WERI-Rb-1 (cell line): ENCODE measurements at places on chromosomes 6 and 20.
A peak's percentile ranks its signal among the peaks of the same experiment; 100 is the strongest.

- DNase-seq: no peak
Measured at GRCh38 chr6:47202644-47203205, 107.0 kb downstream of the TNFRSF21 start.

DNA sequence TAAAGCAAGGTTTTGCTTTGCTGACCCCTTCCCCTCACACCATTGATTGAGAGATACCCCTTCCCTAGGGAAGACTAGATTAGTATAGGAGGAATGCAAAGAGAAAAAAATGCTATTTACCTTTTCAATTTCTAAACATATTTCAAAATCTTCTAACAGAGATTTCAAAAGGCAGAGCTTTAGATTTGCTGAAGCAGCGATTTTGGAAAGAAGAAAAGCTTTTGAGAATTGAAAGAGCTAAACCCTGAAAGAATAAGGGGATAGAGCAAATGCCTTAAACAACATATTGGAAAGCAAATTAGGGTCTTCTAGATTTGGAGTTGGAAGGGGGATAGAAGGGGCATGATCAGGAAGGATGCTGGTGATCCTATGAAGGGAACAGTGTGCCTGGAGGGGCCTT is 46.5 kb upstream of the KLHL31 start:
- no peak for DNase-seq

DNA sequence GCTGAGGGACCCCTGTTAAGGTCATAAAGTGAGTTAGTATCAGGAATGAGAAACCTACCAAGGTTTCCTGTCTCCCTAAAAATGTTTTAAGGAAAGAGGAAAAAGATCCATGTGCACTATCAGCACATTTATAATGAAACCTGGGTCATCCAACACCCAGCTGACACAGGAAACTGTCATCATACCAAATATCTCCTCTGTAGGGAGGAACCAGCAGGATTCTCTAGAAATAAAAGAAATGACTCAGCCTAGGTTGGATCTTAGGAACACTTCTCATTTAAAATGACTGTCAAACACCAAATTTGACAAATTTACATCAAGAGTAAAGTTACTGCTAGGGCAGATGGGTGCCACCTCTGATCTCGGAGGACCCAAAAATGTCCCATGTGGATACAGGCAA is 21.7 kb downstream of the GFOD1 start:
- no peak for DNase-seq

DNA sequence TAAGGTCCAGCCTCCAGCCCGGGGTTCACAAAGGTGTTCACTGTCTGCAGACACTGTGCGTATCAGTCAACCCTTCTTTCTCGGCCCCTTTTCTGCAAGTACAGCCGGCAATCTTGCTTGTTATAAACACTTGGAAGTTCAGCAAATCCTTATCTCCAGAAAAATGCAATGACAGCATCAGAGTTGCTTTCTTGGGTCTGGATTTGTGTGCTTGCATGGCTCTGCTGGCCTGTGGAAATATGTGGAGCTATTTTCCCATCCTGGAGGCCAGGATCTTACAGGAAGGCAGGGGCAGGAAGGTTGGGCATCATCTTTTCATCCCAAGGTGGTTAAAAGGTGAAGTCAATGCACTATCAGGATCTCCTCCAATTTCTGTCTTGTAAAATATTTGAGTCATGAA is 100.3 kb downstream of the SMOC2 start:
- no peak for DNase-seq

GRCh38 chr6:65876668-65877067 is 169.6 kb upstream of the EYS start:
- DNase-seq: no peak

GRCh38 chr6:139337830-139338229 is 36.6 kb downstream of the CITED2 start:
- no peak for DNase-seq

DNA sequence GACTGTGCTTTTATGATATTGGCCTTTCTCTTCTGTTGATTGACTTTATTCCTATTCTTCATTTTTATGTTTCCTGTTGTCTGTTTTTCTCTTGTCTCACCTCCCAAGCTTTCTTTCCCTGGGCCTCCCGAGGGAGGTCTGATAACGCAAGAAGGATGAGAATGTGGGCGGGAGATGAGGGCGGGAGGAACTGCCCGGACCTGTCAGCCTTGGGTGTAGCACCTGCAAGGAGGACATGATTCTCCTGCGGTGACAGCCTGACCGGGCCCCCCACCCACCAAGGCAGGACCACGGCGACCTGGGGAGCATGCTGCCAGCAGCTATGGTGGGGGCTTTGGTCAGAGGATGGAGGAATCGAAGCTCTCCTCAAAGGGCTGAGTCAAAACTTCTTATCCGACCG is 86.9 kb downstream of the PLEKHG1 start:
- no peak for DNase-seq

- DNase-seq: no peak
Measured at GRCh38 chr6:2165286-2165685, 80.1 kb downstream of the GMDS start.

- DNase-seq: peak; percentile 50
Measured at GRCh38 chr20:36435592-36436541, 105.5 kb upstream of the MYL9 start.
